Prostate gland (tissue), 2 donors: ENCODE measurements at places on chromosomes 2 and 18. TPM values are rescaled to one million over a fixed set of nuclear protein-coding genes. Genes with fewer than 3 reads are reported as not detected.

DNA sequence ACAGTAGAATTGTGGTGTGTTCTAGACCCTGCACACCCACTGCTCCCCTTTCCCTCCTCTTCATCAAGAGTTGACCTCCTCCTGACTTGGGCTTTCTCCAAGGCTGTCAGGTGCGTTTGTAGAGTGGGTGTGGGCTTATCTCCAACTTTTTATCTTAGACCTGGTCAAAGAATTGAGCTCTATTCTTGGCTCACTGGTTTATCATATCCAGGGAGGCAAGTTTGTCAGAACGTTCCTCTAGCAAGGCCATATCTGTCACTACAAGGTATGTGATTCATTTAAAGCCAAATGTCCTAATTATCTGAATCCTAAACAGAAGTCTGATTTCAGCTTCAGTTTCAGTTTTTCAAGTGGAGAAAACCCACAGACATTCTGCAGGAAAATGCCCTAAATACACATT lies 117.1 kb upstream of the MGAT5 start:
- no peak for DNase-seq

DNA sequence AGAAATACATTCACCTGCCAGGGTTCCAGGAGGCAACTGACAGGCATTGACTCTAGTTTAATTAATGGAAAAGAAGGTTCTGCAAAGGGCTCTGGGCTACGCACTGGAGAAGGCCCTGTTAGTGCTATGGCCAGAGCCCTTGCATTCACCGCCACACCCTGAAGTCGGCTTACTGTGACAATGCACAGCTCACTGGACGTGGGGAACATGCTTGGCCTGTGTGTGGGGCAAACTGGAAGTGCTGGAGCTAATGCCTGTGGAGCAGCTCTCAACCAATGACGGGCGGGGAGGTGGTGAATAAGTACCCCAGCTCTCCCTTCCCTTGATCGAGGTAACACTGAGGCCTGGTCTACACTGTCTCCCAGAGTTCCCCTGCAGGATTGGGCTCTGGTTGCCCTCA lies 209.8 kb downstream of the HAUS1 start:
- DNase-seq: no peak

GRCh38 chr2:224982910-224983711 lies 59.2 kb downstream of the DOCK10 start:
- no peak for DNase-seq

GRCh38 chr2:64122358-64122757 lies 21.9 kb downstream of the PELI1 start:
- no peak for DNase-seq

The TLX2 gene
- total RNA-seq: not detected

DNA sequence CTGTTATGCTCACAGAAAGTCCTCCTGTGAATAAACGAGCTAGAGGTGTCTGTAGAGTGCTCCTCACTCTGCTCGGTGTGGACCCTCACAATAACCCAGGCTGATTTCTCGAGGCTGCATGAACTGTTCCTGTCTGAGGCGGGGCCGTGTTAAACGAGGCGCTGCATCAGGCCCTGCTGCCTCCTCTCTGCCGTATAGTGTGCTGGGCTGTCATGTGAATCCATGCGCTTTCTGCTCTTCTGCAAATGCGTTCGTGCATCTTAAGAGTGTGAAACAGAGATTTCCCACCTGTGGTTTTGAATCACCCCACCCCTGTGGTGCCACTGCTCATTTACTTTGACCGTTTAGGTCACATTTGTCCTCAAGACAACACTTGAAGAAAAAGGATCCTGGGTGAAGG lies 26.2 kb downstream of the TRAF3IP1 start:
- no peak for DNase-seq

DNA sequence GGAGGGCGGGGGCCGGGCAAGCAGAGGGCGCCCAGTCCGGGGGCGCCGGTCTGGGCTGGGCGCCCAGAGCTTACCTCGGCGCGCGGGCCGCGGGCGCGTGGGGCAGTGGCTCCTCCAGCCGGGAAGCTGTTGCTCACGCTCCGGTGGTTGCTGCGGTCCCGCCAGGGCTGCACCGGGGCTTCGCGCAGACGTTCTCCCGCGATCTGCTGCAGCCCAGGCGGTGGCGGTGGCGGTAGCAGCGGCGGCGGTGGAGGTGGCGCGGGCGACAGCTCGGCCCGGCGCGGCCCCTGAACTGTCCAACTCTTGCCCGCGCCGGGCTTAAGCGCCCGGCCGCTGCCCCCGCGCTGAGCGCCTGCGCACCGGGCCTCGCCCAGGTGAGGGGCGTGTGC lies 391 bp downstream of the ZNF385B start:
- no peak for DNase-seq

The UGT1A3 gene
- total RNA-seq: 0.64 TPM
